ENCODE measurements at places on chromosomes 2 and 18.

DNA sequence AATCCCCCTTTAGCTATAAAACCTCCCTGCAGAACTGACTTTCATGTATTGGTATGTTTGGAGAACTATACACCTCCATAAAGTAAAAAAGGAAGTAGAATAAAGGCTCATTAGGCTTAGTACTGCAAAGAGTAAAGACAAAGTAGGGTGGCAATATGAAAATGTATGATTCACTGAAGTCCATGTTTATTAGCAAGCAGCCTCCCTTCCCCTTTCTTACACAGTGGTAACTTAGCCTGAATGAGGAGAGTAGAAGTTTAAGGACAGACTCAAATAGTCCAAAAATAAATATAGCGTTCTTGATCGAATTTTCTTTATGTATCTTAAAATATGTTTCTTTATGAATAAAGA lies 1.5 kb downstream of the ZNF804A start:
- DNase-seq, result no peak

GRCh38 chr18:63511285-63511684 lies 30.9 kb upstream of the SERPINB12 start:
- DNase-seq, result peak; percentile 50

GRCh38 chr2:42846932-42847595 lies 54.7 kb upstream of the HAAO start:
- DNase-seq, result no peak

DNA sequence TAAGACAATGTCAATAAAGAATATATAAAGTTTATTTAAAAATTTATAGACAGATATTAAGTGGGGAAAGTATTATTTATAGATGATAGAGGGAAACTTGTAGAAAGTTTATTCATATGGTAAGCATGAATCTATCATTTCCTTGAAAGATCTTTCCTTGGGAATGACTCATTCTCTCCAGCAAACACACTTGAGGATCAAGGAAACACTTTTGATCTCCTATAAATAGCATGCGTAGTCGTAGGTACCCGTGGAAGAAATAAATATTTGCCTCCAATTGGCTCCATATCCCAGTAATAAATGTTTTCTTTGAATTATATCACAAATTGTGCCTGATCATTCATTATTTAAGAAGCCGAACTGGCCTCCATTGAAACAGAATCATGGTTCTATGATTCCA lies 483.4 kb downstream of the RNF144A start:
- no peak for DNase-seq

DNA sequence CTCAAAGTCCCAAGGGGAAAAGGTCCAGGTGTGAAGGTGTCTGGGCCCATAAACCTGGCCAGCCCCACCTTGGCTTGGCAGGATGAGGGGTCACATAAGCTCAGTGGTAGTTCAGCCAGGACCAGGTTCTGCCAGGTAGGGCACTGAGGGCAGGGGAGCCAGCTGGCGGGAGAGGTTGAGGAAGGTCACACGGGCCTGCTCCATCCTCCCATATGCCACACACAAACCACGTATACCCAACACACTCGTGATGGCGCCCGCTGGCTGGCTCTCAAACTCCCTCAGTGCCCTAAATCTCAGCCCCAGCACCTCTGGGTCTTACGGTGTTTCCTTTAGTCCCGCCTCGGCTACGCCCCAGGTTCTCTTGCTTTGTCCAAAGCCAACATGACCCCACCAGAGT lies 160.5 kb downstream of the ZFP36L2 start:
- no peak for DNase-seq

Measured in cerebellar cortex (tissue), 1 donor.